ENCODE measurements at places on chromosomes 5 and 9. TPM values are rescaled to one million over a fixed set of nuclear protein-coding genes. Genes with fewer than 3 reads are reported as not detected.

DNA sequence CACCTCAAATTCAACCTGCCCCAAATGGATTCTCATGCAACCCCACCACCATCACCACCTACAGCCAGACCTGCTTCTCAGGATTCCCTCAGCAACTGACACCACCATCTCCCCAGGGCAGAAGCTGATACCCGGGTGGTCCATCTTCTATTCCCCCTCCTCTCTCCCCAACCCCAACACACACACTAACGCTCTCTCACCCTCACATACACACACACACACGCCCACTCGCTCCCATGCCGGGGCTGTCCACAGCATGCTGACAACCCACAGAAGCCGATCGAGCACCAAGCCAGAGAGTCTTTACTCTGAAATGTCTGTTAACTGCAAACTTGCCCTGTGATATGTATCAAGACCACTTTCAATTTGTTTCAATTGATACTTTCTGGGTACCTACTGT, 28.4 kb downstream of the B4GALT1 start:
- no peak overlapping the region for H3K4me3 ChIP-seq
- peak; percentile 13 for DNase-seq
- H3K4me1 ChIP-seq, result peaks cover 32% of the 10 kb centered on the region
- H3K27me3 ChIP-seq, result no peaks in the 10 kb centered on the region
- peaks cover 5% of the 10 kb centered on the region for H3K36me3 ChIP-seq

DNA sequence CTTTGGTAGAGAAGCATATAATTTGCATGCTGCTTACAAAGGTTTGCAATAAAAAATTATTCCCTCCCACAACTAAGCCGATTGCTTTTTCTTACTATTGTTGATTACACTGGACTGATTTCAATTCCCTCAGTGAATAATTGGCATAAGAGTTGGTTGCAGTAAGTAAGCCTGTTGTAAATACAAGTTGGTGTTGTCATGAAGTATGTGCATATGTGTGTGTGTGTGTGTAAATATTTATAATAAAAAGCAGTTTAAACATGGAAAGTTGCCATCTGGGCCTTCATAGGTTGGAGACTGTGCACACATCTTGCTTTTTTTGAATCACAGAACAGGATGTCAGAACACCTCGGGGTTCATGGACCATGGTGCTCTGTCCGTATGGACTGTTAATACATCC, 131.2 kb downstream of the ATP10B start:
- H3K4me1 ChIP-seq, result no peaks in the 10 kb centered on the region
- no peak for DNase-seq
- H3K4me3 ChIP-seq, result no peak overlapping the region
- no peaks in the 10 kb centered on the region for H3K27me3 ChIP-seq
- H3K36me3 ChIP-seq, result no peaks in the 10 kb centered on the region

DNA sequence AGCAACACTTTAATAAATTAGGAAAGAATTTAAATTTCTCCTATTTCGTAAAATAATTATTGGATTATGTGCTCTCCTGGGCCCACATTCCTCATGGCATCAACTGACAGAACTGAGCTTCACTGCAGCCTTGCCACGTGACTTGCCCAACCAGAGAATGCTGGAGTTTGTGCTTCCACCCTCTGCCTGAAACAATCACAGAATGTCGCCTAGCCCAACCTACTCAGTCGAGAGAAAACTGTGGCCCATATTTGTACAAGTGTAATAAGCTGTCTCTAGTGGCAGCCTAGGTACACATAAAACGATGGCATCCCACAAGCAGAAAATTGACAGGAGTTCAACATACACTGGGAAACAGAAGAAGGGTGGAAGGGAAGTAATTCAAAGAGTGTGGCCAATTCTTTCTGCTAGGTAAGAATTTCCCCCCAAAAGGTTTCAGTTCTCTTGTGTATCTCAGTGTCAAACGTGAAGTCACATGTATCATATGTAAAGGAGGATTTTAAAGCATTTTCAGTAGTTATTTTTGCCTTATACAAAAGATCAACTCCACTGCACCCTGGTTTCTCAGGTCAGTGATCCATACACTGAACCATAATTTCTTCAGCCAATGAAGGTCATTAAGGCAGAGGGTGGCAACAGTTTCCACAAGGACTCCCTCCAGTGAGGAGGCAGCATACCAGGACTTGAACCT, 41.7 kb downstream of the ZNF608 start:
- no peak for DNase-seq
- H3K27ac ChIP-seq, result no peak overlapping the region
- no peaks in the 10 kb centered on the region for H3K36me3 ChIP-seq
- H3K4me1 ChIP-seq, result no peaks in the 10 kb centered on the region
- H3K4me3 ChIP-seq, result no peak overlapping the region

PRRX2 gene
- 112 TPM for total RNA-seq

BTNL3 gene
- not detected for total RNA-seq

DNA sequence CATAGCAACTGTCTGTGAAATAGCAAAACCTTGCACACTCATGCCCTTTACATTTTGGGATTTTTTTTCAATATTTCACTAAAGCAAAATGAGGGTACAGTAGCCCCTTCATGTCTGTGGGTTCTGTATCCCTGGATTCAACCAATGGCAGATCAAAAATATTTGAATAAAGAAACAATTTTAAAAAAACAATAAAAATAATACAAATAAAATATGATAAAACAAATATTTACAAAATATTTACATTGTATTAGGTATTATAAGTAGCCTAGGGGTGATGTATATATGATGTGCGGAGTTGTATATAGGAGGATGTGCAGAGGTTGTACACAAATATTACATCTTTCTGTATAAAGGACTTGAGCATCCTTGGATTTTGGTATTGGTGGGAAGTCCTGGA, 67.3 kb upstream of the CDH10 start:
- no peaks in the 10 kb centered on the region for H3K27me3 ChIP-seq
- no peak for DNase-seq
- H3K4me1 ChIP-seq, result no peaks in the 10 kb centered on the region
- H3K4me3 ChIP-seq, result no peak overlapping the region
- no peaks in the 10 kb centered on the region for H3K36me3 ChIP-seq
- no peak overlapping the region for H3K27ac ChIP-seq

- H3K36me3 ChIP-seq, result no peaks in the 10 kb centered on the region
- DNase-seq, result no peak
- no peak overlapping the region for H3K4me3 ChIP-seq
- H3K27me3 ChIP-seq, result no peaks in the 10 kb centered on the region
Measured at GRCh38 chr9:8531826-8532415, 732.3 kb upstream of the DMAC1 start.

GRCh38 chr5:111494355-111494999, 17.9 kb downstream of the STARD4 start:
- no peak for DNase-seq
- no peak overlapping the region for H3K27ac ChIP-seq
- no peaks in the 10 kb centered on the region for H3K27me3 ChIP-seq
- no peak overlapping the region for H3K4me3 ChIP-seq
- no peaks in the 10 kb centered on the region for H3K4me1 ChIP-seq
- peaks cover 7% of the 10 kb centered on the region for H3K36me3 ChIP-seq

DNA sequence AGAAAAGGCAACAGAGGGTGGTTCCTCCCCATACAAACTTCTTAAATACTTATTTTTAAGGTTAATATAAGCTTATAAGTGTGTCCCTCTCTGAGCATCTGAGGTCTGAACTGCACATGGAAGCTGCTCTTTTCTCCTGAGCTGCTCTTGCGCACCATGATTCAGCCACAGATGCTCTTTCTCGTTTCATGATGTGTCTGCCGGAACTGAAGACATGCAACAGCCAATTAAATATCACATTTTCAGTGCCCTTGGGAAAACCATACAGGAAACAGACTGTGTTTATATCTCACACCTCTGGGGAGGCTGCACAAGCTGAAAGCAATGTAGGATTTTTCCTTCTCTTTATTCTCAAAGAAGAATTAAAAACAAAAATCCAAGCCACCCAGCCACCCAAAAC, 96.8 kb upstream of the NREP start:
- no peaks in the 10 kb centered on the region for H3K36me3 ChIP-seq
- no peaks in the 10 kb centered on the region for H3K4me1 ChIP-seq
- H3K27me3 ChIP-seq, result no peaks in the 10 kb centered on the region
- no peak overlapping the region for H3K27ac ChIP-seq
- no peak overlapping the region for H3K4me3 ChIP-seq

DNA sequence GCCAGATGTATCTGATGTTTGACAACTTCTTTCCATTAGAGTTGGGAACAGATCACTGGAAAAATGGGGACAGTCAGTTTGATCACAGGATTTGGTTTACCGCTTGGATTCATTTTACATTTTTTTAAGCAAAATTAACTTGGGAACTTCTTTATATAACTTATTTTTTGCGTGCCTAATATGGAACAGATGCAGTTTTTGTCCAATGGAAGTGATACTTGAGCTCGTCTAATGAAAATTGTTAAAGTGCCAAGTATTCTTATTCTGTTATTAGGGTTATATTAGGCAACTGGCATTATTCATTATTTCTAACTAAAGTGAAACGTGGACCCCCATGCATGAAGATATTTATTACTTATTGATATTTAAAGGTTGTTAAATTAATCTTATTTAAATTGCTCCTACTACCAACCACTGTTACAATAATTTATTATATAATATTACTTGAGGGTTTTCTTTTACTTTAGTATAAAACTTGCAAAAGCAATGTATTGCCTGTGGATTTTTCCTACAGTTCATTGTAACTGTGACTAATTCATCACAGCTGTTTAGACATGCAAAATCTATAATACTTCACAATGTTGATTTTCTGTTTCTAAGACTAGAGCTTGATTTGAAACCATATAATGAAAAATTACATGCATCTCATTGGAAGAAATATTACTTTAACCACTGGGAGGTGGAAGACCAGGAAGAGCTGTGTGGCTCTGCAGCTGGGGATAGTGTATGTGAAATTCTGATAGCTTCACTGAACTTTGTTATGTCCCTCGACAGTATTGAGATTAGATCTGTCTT, 787.3 kb upstream of the WWC1 start:
- H3K27ac ChIP-seq, result no peak overlapping the region
- no peak for DNase-seq
- no peaks in the 10 kb centered on the region for H3K36me3 ChIP-seq
- H3K4me3 ChIP-seq, result no peak overlapping the region
- H3K4me1 ChIP-seq, result no peaks in the 10 kb centered on the region

TXN gene
- 28.9 TPM for total RNA-seq

GRCh38 chr9:123787416-123787815, 142.5 kb downstream of the DENND1A start:
- H3K4me1 ChIP-seq, result no peaks in the 10 kb centered on the region
- no peak overlapping the region for H3K4me3 ChIP-seq
- no peak overlapping the region for H3K27ac ChIP-seq
- no peaks in the 10 kb centered on the region for H3K36me3 ChIP-seq
- DNase-seq, result no peak
- no peaks in the 10 kb centered on the region for H3K27me3 ChIP-seq
